ENCODE measurements at places on chromosomes 1 and 21.

DNA sequence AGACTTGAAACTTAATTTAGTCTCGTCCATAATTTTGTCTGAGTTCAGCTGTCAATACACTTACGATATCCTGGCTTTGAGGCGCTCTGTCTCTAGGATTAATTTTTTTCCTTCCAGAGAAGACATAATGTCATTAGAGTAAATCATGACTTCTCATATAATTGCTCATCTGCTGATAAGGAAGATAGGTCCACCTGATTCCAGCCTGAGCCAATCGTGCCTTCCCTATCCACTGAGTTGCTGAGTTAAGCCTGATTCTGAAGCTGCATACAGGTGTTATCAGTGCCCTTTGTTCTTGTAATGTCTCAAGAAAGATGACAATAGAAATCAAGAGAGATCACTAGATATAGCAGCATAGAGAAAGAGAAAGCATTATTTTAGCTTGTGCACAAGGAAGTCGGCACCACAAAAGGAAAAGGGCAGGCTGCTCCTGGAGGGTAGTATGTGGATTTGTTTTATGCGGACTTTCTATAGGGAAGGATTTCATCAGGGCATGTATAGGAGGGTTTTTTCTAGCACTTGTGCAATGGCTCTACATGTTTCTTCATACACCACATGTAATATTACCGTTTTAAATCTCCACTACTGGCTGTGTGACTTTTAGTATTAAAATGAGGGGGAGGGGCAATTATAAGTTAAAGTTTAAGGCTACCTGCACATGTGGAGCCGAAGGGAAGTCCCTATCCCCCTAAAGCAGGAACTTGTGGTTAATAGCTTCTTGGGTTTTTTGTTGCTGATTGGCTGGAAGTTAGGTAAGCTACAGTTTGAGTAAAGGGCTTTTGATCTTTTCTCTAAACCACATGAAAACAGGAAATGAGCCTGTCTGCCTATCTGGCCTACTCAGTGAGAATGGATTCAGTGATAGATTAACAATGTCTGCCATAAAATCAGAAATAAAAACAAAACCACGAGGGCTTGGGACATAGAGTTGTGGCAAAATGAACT, 133.4 kb downstream of the PLPPR5 start:
- no peak for DNase-seq

DNA sequence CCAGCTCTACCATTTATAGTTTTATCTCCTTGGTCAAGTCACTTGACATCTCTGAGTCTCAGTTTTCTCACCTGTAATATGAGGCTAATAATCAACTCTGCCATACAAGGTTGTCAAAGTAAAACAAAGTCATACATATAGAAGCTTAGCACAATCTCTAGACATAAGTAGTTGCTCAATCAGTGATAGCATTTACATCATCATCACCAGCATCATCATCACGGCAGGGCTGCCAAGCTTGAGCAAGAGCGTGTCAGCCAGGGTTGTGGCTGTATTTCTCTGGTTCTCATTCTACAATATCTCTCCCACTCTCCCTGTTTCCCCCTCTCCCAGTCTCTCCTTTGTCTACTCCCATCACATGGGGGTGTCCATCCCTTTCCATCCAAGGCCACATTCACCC, 41.7 kb upstream of the COA6 start:
- DNase-seq = no peak

GRCh38 chr1:95440511-95440910, 206.5 kb downstream of the RWDD3 start:
- no peak for DNase-seq

- DNase-seq = no peak
Observed at GRCh38 chr1:60581455-60582220, 500.7 kb upstream of the NFIA start.

DNA sequence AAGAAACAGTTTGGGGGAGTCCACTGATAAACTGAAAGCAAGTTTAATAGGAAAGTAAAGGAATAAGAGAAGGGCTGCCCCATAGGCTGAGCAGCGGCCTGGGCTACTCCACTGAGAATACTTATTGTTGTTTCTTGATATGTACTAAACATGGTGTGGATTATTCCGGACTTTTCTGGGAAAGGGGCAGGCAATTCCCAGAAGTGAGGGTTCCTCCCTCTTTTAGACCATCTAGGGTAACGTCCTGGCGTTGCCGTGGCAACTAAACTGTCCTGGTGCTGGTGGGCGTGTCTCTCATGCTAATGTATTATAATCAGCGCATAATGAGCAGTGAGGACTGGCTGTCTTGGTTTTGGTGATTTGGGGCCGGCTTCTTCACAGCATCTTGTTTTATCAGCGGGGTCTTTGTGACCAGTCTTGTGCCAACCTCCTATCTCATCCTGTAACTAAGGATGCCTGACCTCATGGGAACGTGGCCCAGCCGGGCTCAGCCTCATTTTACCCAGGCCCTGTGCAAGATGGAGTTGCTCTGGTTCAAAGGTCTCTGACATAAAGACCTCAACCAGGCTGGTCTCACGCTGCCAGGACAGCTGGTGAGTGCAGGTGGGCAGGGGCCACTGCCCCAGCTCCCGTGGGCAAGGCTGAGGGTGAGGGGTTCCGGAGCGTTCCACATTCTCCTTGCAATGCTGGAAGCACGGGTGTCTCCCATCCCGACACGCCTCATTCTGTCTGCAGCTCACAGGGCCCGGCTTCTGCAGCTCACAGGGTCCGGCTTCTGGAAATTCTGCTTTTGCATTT, 19.6 kb upstream of the C1orf159 start:
- no peak for DNase-seq

DNA sequence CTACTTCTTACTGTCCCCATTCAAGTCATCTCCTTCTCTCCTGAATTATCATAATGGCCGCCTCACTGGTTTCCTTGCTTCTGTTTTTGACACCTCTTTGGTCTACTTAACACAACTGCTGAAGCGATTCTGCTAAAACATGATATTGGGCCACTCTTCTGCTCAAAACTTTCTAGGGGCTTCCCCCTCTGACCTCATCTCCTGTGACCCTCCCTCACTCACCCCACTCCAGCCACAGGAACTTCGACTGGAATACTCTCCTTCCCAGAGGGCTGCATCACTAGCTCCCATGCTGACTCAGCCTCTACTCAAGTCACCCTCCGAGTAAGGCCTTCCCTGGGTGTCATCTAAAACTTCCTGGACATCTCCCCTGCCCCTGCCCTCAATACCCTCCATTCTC, 35.7 kb downstream of the NRIP1 start:
- no peak for DNase-seq

- no peak for DNase-seq
Observed at GRCh38 chr1:232137066-232137465, 492.9 kb downstream of the SIPA1L2 start.

DNA sequence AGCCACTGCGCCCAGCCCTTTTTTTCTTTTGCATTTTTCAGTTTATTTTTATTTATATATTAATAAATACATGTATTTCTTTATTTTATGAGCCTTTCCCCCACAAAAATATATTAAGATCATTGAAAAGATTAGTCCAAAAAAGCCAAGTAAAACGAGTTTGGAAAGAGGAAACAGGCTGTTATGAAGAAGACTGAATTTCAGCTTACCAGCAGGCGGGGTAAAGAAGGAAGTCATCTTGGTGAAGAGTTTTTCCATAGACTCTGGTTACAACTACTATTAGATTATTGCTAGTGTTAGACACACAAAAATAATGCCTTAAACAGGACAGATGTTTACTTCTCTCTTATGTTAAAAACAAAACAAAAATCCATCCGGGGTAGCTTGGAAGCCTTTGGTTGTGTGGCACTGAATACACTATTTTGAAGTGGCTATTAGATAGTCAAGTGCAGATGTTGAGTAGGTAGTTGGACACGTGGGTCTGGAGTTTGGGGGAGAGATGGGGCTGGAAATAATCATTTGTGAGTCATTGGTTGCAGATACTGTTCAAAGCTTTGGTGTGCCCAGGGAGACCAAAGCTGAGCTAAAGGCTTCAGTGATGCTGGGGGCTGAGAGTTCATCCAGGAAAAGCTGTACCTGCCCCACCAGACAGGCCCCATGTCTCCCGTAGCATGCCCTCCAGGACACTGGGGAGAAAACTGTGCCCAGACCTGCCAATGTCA, 8.7 kb upstream of the LRRC71 start:
- DNase-seq = no peak

GRCh38 chr21:44828362-44829056, 10.6 kb upstream of the SUMO3 start:
- DNase-seq = no peak

DNA sequence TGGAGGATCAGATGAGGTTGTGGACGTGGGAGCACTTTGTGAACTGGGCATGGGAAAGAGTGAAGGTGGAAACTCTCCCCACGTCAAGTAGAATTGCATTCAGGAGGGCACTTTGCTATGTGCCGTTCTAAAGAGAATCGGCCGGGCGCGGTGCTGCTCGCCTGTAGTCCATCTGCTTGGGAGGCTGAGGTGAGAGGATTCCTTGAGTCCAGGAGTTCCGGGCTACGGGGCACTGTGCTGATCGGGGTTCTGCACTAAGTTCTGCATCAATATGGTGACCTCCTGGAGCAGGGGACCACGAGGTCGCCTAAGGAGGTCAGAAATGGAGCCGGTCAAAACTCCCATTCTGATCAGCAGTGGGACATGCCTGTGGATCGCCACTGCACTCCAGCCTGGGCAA, 141.9 kb downstream of the PEX14 start:
- DNase-seq = no peak

DNA sequence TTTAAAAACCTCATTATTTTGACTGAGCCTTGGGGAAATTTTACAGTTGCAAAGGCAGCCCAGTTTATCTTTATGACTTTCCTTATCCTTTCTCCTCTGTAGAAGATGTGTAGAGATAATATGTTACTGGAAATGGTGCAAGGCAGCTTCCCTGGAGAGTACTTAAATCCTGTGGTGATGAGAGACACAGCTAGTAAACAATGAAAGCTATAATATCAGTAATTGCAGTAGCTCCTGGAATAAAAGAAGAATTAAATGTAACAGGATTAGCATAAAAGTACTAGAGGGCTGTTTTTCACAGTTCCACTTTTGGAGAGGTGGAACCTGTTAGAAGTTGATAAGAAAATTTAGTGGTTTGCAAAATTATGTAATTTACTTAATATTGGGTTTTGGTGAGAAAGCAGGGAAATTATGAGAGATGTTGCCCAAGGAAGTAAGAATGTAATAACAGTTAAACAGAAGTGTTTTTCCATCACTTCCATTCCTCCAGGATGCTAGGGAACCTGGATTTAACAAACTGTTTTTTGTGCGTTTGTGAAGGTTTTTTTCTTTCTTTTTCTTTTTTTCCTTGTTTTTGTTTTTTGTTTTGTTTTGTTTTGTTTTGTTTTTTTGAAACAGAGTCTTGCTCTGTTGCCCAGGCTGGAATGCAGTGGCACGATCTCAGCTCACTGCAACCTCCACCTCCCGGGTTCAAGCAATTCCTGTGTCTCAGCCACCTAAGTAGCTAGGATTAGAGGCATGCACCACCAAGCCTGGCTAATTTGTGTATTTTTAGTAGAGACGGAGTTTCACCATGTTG, 15.7 kb upstream of the EDEM3 start:
- DNase-seq = no peak

DNA sequence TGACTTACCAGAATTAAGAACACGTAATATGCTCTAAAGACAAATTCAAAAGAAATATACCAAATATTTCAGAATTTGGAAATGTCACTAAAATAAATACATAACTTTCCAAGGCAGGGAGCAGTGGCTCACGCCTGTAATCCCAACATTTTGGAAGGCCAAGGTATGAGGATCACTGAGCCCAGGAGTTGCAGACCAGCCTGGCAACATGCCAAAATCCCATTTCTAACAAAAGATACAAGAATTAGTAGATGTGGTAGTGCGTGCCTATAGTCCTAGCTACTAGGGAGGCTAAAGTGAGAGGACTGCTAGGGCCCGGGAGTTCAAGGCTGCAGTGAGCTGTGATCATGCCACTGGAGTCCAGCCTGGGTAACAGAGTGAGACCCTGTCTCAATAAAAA, 11.7 kb downstream of the LUZP1 start:
- no peak for DNase-seq

- peak; percentile 41 for DNase-seq
Observed at GRCh38 chr1:211830055-211830327, 572 bp downstream of the LPGAT1 start.

GRCh38 chr1:159076438-159077119, at the start of gene AIM2:
AIM2 (minus strand) TSS chr1:159076766; CDS start chr1:159073499, 3,267 bp downstream.
- DNase-seq = no peak

DNA sequence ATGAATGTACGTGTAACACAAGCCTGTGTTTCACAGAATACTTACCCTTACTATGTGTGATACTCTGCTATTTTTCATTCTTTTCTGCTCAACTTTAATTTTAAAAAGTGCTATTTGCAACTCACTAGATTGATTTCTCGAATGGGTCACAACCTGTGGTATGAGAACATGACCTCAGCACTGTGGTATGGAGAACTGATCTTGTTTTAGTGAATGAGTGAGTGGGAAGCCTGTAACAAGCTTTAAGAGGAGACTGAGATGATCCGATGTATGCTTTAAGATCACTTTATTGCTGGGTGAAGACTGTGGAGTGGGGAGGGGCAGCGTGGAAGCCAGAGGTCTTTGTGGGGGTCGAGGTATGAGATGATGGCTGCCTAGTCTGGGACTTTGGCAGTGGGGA, 21.6 kb downstream of the MECR start:
- DNase-seq = no peak

GRCh38 chr1:100217834-100218233, 31.8 kb downstream of the DBT start:
- DNase-seq = no peak

- no peak for DNase-seq
Observed at GRCh38 chr1:198340139-198340538, 183.3 kb downstream of the NEK7 start.

DNA sequence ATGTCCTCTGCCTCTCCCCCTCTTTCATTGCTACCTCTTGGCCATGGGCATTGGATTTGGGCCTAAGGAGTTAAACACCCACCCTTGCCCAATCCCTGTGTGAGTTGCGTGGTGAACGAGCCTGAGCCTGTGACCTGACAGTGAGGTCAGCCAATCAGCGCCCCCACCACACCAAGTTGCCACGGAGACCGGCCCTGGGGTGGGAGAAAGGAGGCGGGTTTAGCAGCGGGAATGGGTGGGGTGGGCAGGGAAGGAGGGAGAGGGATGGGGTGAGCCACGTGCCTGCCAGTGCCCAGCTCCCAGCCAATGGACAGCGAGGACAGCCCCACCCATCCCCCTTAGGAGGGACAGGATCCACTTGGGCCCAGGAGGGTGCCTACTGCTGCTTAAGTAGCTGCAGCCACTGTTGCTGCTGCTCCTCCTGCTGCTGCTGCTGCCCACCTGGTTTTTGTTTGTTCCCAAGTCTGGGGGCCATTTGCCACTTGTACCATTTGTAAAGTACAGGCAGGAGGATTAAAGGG, 9.5 kb downstream of the ZBTB7B start:
- peak; percentile 80 for DNase-seq

DNA sequence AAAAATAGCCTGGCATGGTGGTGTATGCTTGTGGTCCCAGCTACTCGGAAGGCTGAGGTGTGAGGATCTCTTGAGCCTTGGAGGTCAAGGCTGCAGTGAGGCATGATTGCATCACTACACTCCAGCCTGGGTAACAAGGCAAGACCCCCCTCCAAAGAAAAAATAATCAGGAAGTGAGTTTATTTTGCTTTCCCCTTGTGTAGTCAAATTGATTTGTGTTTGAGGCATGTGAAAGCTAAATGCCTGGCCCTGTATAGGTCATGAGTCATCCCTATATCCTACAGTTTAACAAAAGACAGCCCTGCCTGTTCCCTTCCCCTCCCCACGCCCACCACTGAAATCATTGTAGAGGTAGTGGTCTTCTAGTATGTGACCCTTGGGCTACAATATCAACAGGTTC, 241.4 kb upstream of the JUN start:
- DNase-seq = no peak

Measured in hypothalamus (tissue), 51 donors.